Vagina (tissue), 2 donors: ENCODE measurements at places on chromosomes 12 and 14.

DNA sequence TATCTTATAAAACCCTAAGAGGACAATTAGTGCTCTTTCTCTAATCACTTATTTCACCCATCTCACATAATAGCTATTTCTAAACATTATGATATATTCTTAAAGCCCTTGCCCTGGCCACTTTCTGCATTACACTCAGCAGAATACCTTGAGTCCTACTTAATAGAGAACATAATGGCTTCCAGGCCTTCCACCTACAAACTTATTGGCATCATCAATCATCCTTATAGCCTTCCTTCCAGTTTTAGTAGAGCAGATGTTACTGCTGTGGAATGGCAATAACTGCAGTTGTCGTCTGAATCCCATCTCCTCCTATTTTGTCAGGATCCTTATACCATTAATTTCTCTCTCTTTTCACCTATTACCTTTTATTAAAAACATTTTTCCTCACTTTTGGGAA is 1127.4 kb downstream of the LRFN5 start:
- H3K27me3 ChIP-seq, result no peaks in the 10 kb centered on the region
- H3K36me3 ChIP-seq, result no peaks in the 10 kb centered on the region
- H3K4me1 ChIP-seq, result no peaks in the 10 kb centered on the region
- H3K4me3 ChIP-seq, result no peak overlapping the region

DNA sequence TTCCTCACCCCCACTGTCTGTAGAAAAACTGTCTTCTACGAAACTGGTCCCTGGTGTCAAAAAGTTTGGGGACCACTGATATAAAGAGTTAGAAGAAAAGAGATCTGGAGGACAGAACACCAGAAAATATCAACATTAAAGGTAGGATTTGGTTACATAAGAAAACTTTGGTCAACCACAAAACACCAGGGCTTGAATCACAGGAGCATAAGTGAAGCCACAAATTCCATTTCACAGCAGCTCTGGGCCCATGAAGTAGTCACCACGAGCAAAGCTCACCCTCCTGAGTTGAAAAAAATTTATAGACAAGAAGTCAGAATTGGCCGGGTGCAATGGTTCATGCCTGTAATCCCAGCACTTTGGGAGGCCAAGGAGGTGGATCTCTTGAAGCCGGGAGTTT is 19.4 kb downstream of the RALGAPA1 start:
- H3K27me3 ChIP-seq, result no peaks in the 10 kb centered on the region
- peaks cover 8% of the 10 kb centered on the region for H3K4me1 ChIP-seq
- no peak for DNase-seq
- no peak overlapping the region for H3K27ac ChIP-seq
- H3K36me3 ChIP-seq, result no peaks in the 10 kb centered on the region
- no peak overlapping the region for H3K4me3 ChIP-seq

DNA sequence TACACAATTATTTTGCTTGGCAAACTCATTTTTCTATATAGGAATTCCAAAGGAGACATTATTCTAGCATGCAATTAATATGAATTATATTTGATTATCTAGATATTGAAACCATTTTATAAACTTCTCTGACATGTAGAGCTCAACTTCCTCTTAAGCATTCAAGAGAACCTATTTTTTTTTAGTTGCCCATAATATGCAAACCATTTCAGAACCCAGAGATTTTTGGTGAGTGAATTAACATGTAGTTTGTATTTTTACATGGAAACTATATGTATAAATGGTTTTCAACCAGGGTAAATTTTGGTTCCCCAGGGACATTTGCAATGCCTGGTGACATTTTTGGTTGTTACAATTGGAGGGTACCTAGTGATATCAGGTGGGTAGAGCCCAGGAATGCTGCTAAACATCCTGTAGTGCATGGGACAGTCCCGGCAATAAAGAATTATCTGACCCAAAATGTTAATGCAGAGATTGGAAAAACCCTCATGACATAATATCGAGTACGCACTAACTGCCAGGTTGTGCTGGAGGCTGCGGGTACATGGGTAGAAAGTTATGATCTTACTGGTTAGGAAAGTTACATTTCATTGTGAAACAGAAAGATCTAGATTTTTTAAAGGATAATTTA is 338.9 kb upstream of the GARIN2 start:
- no peak for DNase-seq
- H3K4me1 ChIP-seq, result no peaks in the 10 kb centered on the region
- no peaks in the 10 kb centered on the region for H3K36me3 ChIP-seq
- H3K27ac ChIP-seq, result no peak overlapping the region
- no peak overlapping the region for H3K4me3 ChIP-seq

- no peak overlapping the region for H3K27ac ChIP-seq
- H3K36me3 ChIP-seq, result no peaks in the 10 kb centered on the region
- H3K4me1 ChIP-seq, result no peaks in the 10 kb centered on the region
These were observed 23.5 kb upstream of the SEL1L start for GRCh38 chr14:81557146-81557545.

DNA sequence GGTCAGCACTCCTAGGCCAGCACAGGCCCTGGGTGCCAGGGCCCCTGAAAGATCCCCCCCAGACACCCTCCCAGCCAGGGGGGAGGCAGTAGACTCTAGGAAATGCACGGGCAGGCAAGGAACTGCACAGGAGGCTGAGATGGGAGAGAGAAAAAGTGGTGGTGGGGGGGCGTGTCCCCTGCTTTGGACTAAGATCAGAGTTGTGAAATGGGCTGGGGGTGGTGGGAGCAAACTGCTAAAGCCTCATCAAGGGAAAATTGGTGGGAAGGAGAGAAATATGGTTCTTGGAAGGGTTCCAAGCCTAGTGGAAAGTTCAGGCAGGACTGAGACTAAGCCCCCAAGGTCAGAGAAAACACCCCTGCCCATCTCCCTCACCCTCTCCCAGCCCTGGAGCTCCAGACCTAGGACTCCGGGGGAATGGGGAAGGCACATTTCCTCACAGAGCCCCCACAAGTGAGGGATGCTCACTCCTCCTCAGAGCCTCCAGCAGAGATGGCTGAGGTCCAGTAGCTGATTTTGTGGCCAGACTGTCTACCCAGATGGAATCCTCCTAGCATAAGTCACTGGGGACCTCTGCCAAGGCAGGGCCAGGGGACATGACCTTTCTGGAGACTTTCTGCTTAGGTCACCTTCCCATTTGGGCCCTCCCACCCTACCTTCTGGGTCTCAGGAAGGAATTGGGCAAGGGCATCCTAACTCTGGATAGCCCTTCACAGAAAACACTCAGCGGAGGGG is 29.8 kb downstream of the FIGNL2 start:
- no peaks in the 10 kb centered on the region for H3K27me3 ChIP-seq
- no peak overlapping the region for H3K4me3 ChIP-seq
- peaks cover 22% of the 10 kb centered on the region for H3K4me1 ChIP-seq
- no peak overlapping the region for H3K27ac ChIP-seq

DNA sequence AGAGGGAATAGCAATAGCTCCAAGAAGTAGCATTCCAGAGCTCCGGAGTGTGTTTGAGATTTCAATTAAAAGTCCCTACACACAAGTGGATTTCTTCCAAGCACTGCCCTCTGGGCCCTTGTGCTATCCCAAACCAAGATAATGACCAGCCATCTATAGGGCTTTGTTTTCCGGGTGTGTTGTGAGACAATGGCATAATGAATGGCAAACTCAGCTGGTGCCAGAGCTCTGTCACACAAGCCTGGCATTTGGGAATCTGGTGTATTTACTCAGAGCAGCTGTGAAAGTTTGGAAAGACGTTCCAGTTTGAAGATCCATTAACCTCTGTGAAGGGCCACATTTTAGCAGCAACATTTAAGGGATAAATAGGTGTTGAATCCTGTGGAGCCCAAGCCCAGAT is 61.2 kb upstream of the TMTC2 start:
- H3K27me3 ChIP-seq, result no peaks in the 10 kb centered on the region
- no peaks in the 10 kb centered on the region for H3K36me3 ChIP-seq
- no peak overlapping the region for H3K27ac ChIP-seq
- DNase-seq, result no peak

- no peak for DNase-seq
- H3K4me3 ChIP-seq, result no peak overlapping the region
- no peaks in the 10 kb centered on the region for H3K36me3 ChIP-seq
- no peaks in the 10 kb centered on the region for H3K4me1 ChIP-seq
- no peaks in the 10 kb centered on the region for H3K27me3 ChIP-seq
These were observed 5.5 kb upstream of the GAS2L3 start for GRCh38 chr12:100567945-100568344.

- no peak overlapping the region for H3K4me3 ChIP-seq
- no peak overlapping the region for H3K27ac ChIP-seq
- H3K36me3 ChIP-seq, result no peaks in the 10 kb centered on the region
- DNase-seq, result no peak
These were observed 171.4 kb downstream of the KIF26A start for GRCh38 chr14:104309657-104310369.

DNA sequence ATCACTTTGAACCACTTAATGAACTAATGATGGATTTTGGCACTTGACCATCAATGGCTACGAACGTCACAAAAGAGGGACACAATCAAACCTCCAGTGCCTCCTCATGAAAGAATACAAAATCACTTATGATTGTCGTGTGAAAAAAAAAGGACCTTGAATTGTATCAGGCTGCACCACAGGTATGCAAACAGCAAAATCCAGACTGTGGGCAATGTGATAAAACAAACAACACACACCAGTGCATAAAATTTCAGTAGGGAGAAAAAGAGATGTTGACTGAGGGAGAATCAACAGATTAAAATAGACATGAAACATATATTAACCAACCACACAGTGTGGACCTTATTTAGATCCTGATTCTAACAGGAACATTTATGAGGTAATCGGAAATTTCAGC is 2.6 kb downstream of the TSPAN8 start:
- no peak overlapping the region for H3K27ac ChIP-seq
- no peak for DNase-seq
- no peaks in the 10 kb centered on the region for H3K36me3 ChIP-seq

GRCh38 chr14:96086032-96086431 is 46.9 kb downstream of the C14orf132 start:
- peaks cover 16% of the 10 kb centered on the region for H3K36me3 ChIP-seq
- no peaks in the 10 kb centered on the region for H3K27me3 ChIP-seq
- no peak overlapping the region for H3K4me3 ChIP-seq
- H3K27ac ChIP-seq, result no peak overlapping the region

DNA sequence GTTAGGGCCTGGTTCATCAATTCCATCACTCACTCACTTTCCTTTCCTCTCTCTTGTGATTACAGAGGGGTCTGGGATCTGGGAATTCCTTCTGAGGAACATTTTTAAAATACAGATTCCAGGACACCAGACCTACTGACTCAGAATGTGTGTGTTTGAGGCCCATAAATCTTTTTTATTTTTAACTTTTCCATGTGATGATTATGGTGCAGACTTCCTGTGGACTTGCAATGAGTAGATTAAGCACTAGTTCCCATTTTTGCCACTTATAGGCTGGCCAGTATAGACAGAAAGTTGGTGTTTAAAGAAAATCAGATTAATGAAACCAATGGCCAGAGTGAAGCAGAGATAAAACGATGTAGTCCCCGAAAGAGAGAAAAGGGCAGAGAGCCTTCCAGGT is 28.1 kb downstream of the SLC41A2 start:
- H3K4me3 ChIP-seq, result no peak overlapping the region
- H3K27ac ChIP-seq, result no peak overlapping the region
- no peaks in the 10 kb centered on the region for H3K36me3 ChIP-seq

- H3K4me3 ChIP-seq, result no peak overlapping the region
- H3K27ac ChIP-seq, result no peak overlapping the region
- H3K27me3 ChIP-seq, result no peaks in the 10 kb centered on the region
- DNase-seq, result no peak
- no peaks in the 10 kb centered on the region for H3K36me3 ChIP-seq
These were observed 33.6 kb upstream of the TMX1 start for GRCh38 chr14:51206462-51206861.

DNA sequence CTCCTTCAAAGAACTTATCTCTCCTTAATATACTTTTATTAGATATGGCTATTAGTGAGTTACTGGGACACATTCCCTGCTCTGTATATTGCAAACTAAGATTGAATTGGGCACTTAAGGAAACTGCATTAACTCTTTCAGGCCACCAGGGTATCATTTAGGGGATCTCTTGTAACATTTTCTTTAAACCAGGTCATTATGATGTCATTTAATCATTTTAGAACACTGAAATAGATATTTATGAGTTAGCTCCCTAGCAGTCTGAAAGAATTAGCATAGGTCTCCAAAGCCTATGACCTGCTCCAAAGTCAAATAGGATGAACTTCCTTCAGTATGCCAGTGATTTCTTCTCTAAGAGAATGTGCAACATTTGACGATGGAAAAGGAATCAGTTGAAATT is 506.9 kb downstream of the FOXG1 start:
- H3K4me1 ChIP-seq, result no peaks in the 10 kb centered on the region
- DNase-seq, result no peak
- no peak overlapping the region for H3K4me3 ChIP-seq

DNA sequence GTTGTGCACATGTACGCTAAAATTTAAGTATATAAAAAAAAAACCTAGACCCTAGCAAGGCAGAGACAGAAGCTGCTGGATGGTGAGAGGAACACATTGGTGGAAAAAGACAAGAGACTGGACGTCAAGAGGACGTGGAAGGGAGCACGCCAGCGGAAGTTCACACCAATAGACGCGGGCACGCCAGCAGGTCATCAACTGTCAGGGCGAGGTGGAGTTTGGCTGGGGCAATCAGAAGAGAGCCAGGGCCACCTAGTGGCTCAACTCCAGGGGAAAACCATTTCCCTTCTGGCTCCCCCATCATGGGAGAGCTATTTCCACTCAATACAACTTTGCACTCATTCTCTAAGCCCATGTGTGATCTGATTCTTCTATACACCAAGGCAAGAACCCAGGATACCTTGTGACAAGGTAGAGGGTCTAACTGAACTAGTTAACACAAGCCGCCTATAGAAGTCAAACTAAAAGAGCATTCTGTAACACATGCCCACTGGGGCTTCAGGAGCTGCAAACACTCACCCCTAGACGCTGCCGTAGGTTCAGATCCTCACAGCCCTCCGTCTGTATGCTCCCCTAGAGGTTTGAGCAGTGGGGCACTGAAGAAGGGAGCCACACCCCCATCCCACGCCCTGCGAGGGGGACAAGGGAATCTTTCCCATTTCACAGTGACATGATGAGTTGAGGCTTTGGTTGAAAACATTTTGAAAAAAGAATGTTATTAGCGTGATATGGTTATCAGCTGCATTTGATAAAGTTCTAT is 702.7 kb downstream of the TMTC2 start:
- no peaks in the 10 kb centered on the region for H3K27me3 ChIP-seq
- no peaks in the 10 kb centered on the region for H3K36me3 ChIP-seq
- no peak overlapping the region for H3K4me3 ChIP-seq
- H3K27ac ChIP-seq, result no peak overlapping the region
- DNase-seq, result no peak

DNA sequence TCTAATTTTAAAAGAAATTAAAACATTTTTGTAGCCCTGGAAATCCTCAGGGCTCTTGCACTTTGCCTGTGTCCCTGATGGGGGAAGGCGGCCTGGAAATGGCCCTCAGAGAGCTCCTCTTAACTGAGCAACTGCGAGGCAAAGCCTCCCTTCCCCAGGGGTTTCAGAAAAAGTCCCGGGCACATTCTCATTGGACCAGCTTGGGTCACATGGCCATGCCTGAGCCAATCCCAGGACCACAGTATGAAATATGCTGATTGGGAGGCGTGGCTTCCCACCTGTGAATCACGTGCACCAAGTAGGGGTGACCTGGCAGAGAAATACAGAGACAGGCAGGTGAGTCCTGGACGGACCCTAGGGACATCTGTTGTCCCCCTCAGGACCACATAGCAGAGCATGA is 90.4 kb upstream of the SFSWAP start:
- no peak overlapping the region for H3K4me3 ChIP-seq
- H3K36me3 ChIP-seq, result no peaks in the 10 kb centered on the region
- H3K27ac ChIP-seq, result no peak overlapping the region
- peaks cover 11% of the 10 kb centered on the region for H3K4me1 ChIP-seq
- no peaks in the 10 kb centered on the region for H3K27me3 ChIP-seq
